ENCODE measurements at places on chromosomes 13 and 19.

DNA sequence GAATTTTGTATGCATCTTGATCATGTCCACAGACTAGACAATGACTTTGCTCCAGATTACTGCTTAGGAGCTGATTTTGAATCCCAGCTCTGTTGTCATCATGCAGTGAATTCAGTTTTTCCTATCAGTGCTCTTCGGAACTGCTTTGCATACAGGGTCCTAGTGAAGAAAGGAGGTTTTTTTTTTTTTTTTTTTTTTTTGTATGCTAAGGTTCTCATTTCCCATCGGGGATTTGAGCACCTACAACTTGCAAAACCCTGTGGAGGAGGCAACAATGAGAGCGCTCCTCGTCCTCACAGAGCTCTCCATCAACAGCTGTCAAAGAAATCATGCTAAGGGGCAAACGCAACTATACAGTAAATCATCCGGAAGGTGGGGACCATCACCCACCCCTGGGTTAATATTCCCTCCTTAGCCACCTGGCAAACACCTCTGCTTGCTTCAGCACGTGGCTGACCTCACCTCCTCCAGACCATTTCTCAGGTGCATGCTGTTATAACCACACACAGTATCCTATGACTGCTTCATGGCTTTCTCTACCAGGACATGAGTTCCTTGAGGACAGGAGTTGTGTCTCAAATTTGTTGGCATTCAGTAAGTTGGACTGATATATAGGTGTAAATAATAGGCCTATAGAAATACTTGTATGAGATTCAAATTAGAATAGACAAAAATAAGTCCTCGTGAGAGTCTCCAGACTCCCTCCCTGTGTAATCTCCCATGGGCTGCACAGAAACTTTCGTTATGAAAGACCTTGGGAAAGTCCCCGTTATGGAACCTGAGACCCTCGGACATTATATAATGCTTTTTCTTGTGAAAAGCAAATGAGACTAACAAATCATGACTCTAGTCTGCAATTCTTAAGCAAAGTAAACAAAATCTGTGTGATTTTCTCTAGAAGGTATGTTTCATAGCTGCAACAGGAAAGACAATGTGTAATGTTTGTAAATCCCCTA, 113.8 kb downstream of the KATNAL1 start:
- DNase-seq, result no peak

GRCh38 chr19:41939861-41940730, 11.8 kb upstream of the ERFL start:
- no peak for DNase-seq

- DNase-seq, result no peak
Observed at GRCh38 chr13:114068656-114069318, 63.6 kb downstream of the RASA3 start.

- no peak for DNase-seq
Observed at GRCh38 chr13:85544756-85545155, 254.5 kb downstream of the SLITRK6 start.

DNA sequence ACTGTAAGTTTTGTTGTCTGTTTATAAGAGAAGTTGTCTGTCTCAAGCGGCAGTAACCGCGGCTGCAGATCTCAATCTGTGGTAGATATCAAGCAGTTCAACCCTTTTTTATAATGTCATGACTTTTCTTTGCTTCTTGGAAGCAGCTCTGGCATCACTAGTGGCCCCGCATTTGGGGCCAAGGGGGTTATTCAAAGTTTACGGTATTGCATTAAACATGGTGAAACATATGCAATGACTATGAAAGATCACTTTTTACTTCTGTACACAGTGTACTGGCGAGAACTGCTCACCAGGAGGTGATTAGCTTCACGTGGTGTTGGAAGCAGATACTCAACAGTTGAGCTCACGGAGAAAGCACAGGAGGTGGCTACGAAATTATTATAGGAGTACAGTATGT, 4.6 kb upstream of the FFAR3 start:
- DNase-seq, result no peak

DNA sequence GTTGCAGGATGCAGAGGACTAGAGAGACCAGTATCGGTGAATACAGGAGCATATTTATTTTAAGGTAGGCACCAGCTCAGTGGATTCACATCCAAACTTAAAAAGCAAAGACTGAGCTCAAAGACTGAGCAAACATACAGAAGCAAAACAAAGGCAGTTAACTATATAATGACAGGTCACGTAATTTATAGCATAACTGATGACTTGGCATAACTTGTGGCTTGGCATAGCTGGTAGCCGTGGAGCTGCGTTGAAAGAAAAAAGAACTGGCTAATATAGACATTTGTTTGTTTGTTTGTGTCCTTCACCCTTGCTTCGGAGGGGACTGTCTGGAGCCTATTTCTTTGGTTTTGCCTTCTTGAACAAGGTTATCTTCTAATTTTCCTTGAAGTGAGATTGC, 33.7 kb downstream of the ZNF493 start:
- no peak for DNase-seq

DNA sequence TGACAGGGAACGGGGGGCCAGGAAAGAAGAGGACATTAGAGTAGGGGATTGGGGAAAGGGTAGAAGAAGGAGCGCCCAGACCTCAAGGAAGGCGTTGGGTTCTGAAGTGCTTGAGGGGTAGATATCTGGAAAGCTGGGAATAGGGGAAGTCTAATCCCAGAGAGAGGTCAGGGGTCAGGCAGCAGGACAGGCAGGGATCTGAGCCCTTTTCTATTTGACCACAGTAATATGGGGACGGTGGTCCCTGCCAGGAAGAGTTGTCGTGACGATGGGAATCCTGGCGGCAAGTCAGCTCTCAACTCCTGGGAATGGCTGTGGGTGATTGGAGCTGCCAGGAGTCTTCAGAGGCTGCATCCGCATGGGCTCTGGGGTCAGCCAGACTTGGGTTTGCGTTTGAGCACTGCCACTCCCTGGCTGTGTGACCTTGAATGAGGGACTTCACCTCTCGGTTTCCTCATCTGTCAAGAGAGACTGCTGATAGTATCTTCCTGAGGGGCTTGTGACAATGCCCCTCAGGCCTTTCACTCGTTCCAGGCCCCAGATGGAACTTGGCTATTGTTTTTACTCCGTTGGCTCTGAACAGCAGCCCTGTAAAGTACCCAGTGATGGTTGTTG, 1.3 kb downstream of the AP2A1 start:
- DNase-seq, result no peak

DNA sequence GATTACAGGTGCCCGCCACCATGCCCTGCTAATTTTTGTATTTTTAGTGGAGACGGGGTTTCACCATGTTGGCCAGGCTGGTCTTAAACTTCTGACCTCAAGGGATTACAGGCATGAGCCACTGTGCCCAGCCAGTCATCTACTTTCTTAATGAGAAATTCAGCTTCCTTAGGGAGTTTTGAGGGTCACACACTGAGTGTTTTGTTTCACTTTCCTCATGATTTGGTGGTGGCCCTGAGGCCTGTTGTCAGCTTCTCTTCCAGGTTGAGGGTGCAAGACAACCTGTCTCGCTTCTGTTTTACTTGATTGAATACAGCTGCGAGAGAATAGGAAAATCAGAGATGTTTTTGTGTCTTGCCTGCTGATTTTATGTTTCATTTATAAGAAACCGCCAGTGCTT, 9.9 kb downstream of the FRY start:
- no peak for DNase-seq

DNA sequence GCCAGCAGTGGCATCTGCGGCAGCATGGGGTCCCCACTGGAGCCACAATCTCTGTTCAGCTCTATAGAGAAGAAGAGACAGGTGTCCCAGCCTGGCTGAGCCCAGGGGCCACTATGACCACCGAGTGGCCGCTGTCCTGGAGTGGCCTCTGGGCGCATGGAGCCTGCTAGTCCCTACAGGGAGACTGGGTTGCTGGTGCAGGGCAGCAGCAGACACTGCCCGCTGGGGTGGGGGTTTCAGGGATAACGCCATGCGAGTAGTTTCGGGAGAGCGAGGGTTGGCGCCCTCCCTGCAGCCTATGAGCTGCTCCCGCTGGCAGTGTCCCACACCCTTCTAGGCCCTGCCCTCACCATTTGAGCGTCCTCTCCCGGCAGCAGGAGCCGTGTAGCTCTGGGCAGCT, 10.9 kb upstream of the TEKTIP1 start:
- DNase-seq, result no peak

- no peak for DNase-seq
Observed at GRCh38 chr13:75347925-75348324, 134.0 kb downstream of the TBC1D4 start.

DNA sequence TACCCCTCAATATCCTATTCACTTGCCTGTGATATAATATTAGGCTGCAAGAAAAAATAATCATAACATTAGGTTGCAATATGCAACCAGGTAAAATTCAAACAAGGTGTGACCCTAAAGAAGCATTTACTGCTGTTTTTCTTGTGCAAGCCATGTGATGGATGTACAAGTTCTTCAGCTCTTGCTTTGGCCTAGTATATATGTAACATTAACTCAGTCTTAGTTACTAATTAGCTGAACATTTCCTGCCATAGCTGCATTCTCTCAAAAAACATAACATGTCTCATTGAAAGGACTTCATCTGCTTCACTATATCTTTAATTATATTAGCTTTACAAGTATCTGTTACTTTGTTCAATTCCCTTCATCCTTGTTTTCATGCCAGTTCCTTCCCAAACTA, 406.8 kb upstream of the HTR2A start:
- DNase-seq, result no peak

DNA sequence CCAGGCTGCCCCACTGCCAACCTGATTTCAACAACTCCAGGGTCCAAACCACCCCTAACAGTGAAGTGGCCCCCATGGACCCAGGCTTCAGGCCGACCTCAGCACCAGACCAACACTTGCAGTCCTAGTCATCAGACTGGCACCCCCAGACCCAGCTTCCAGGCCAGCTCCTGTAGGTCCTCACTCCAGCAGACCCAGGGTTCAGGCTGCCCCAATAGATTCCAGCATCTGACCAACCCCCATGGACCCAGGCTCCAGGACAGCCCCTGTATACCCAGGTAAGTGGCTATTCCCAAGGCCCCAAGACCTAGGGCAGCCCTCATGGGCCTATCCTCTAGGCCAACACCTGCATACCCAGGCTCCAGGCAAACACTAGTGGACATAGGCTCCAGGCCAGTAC, 193.8 kb upstream of the OBI1 start:
- no peak for DNase-seq

- no peak for DNase-seq
Observed at GRCh38 chr13:29535663-29536655, 59.5 kb downstream of the SLC7A1 start.

GRCh38 chr13:40187324-40187795, 479.1 kb downstream of the FOXO1 start:
- DNase-seq, result no peak

DNA sequence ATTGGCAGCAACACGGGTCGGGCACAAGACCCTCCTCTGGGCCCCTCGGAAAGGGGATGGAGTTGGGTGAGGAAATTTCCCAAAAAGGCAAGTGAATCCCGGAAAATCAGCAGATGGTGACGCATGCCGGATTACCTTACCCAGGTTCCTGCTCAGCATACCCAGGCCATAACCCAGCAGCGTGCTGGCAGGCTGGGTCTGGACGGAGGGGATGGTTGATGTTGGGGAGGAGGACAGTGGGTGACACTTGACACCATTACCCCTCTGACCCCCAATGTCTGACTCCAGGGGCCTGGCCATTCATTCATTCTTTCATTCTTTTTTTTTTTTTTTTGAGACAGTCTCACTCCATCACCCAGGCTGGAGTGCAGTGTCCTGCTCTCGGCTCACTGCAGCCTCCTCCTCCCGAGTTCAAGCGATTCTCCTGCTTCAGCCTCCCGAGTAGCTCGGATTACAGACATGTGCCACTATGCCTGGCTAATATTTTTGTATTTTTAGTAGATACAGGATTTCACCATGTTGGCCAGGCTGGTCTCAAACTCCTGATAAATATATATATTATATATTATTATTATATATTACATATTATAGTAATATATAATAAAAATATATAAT, 799 bp downstream of the PVR start:
- no peak for DNase-seq

GRCh38 chr19:1262623-1263123, 6.5 kb upstream of the CIRBP start:
- DNase-seq, result no peak

GRCh38 chr13:27821566-27821965, 29.3 kb downstream of the GSX1 start:
- no peak for DNase-seq
